DMS53 (cell line): ENCODE measurements at places on chromosomes 12 and 14.

DNA sequence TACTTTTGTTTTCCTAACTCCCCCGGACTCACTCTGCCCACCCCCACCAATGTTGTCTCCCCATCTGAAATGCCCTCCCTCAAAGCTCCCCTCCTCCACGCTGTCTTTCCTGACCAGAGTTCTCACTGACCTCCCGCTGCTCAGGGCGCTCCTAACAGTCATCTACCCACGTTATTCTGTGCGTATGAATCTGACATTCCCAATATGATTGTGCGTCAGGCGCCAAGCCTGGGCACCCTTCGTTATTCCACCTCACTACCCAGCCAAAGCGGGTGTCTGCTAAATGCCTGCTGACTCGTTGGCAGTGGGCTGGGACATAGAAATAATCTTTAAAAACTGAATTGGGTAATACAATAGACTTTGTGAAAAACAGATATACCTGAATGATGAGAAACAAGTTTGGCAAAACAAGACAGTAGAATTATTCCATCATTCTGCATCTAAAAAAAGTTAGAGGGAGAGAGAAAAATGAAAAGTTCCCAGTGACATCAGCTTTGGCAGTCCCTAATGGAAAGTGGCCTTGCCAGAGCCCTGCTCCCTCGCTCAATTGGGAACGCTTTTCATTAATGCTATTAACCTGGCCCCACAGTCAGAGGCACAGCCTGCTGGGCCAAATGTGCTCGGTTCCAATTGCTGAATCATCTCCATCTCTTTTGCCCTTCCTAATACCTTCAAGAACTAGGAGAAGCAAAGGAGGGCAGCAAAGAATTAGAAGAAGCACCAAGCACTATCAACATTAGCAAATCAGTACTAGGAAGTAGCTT, 74.0 kb upstream of the PLXNC1 start:
- DNase-seq, result no peak

DNA sequence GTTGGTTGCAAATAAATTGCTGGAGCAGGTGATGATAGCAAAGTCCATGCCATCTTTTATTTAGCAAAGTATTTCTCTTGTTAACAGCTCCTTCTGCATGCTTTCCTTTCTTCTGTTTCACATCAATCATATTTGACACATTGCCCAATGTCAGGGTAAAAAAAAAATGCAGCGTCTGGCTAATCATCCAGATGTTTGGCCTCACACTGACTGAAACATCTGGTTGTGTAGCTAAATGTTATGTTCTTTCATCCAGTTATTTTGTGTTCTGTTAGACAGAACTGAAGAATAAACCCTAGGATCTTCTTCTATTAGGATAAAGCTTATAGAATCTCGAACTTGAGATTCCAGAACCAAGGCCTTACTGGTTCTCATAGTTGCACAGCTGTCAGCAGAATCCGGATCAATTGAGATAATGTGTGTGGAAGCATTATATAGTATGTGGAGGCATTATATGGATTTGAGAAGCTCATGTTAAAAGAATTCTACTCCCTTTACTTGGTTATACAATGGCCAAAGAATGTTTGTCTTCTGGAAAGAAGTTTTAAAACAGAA, 859.2 kb downstream of the DIO2 start:
- no peak for DNase-seq

- no peak for DNase-seq
Observed at GRCh38 chr14:68767248-68767645, 25.6 kb downstream of the ZFP36L1 start.

DNA sequence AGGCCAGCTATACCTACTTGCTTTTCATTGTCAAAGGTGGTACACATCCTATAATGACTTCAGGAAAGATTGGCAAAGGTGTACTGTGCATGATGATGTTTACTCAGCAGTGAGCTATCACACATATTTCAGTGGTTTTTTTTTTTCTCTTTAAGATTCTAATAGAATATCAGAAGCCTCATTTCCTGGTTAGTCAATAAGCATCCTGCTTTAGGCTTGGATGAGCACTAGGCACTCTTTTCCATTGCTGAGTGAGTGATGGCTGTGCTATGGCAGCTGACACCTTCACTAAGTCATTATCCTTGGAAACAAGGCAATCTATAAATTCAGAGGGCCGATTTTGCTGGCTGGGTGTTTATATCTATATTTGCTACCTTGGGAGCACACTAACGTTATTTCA, 161.1 kb upstream of the RASSF8 start:
- peak; percentile 98 for DNase-seq

DNA sequence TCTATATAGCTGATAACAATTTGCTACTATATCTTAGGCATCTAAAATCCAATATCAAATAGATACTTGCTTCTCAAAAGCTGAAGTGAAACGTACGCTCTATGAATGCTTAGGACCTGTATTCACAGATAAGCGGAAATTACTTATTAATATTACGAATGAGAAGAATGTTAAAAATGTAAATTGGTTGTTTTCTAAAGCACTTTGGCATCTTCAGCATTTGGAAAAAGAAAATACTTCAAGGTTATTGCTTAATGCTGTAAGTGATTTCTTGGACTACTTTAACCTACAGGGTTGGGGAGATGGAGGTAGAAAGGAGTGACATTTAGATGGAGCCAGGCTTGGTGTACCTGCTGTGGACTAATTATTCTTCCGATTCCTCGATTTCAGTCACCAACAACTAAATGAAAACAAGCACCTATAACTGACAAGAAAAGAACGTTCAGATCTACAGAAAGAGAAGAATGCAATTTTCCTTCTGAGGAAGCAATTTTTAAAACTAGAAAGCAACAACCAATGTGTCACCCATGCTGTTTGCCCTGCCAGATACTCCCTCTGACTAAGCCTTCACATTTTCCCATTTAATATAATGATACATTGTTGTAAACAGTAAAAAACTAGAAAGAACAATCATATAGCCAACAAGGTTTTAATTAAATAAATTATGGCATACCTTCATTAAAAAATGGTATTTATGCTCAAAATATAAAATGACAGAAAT, 49.3 kb downstream of the SLC25A21 start:
- DNase-seq, result no peak

- DNase-seq, result no peak
Observed at GRCh38 chr14:42190744-42191143, 584.1 kb downstream of the LRFN5 start.

- DNase-seq, result peak; percentile 90
Observed at GRCh38 chr12:45122768-45123380, 72.0 kb upstream of the DBX2 start.

DNA sequence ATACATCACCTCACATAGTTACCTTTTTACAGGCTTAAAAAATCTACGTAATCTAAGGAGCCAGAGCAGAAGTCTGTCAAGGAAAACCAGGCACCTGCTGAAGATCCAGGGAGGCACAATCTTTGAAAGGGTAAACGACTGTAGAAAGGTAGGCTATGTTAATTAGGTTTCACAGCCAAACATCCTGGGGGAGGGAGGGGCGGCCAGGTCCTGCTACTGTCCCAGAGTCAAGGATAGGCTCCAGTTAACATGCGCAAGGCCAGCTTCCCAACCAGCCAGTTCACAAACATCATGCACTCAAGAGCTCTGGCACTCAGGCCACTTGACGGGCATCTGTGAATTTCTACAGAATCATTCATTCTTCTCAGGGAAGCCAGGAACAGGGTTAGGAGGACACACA, 22.9 kb downstream of the NIN start:
- no peak for DNase-seq

DNA sequence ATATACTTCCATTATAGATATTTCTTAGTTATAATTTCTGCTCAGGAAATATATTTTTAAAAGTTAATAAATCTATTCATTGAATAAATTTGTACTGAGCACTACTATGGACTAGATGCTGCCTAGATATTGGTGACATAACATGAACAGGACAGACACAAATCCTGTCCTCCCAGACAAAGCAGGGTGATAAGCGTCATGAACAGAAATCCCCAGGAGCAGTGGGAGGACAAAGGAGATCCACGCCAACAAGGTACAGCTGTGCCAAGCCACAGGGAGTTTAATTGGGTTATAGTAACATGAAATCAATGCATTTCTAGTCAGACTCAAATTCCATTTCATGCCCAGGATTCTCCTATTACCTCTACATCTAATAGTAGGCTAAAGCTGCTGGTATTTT, 171.8 kb upstream of the CPNE8 start:
- DNase-seq, result no peak

DNA sequence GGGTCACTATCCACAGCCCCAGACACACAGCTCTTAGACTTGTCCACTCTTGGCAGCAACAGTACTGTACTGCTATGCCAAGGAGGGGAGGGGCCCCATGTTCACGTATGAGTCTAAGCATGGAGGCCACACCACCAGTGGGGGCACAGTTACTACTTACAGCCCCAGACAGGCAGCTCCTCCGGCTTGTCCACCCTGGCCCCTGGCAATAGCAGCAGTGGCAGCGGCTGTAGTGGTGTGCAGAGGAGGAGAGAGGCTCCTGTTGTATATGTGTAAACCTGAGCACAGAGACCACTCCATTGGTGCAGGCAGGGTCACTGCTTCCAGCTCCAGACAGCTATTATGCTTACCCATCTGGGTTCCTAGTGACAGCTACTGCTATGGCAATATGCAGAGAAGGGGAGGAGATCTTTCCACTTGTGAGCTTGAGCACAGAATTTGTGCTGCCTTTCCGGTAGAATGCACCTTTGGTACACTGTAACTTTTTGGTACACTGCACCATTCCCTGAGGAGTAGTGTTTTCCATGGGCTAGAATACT, 113.2 kb downstream of the RAD51B start:
- no peak for DNase-seq

DNA sequence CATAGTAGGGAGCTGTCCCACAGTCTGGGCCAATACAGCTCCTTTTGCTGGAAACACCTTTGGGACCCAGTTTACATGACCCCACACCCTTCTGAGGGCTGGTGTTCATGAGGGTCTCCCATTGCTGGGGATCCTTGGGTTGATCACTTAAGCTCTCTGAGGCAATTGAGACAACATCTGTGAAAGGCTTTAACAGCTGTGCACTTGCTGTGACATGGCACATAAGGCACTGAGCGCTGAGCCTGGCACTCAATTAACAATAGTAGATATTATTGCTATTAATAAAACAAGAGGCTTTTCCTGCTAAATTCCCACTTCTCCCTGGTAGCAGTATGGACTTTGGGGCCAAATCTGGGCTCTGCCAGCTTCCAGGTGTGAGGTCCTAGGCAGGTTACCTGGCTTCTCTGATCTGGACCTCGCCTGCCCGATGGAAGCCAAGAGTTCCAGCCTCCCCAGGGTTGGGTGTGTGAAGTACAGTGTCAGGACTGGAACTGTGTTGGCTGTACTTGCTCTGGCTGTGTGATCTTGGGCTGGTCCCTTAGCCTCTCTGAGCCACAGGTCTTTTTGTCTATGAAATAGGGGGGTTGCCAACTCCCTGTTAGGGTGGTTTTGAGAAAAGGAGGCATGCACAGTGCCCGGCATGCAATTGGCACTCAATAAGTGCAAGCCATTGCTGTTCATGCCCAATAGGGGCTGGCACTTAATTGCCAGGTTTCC, 3.1 kb downstream of the SH2B3 start:
- DNase-seq, result no peak

GRCh38 chr12:65015850-65016249, 105.3 kb downstream of the WIF1 start:
- DNase-seq, result no peak

DNA sequence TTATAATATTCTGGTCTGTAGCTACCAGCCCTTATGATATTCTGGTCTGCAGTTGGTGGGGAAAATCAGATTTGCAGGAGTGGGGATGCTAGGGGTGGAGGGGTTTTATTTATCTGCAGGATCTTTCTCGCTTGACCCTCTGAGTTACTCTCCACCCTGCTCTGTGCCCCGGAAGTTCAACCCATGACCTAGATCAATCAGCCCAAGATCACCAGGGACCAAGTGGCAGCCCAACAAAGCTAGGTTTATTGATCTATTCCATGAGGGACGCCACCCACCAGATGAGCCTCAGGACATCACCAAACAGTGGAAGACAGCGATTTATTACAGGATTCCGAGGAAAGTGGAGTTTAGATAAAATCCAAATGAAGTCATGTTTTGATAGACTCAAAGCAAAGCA, 25.8 kb upstream of the C12orf76 start:
- DNase-seq, result no peak

- DNase-seq, result no peak
Observed at GRCh38 chr14:88227693-88228092, 95.4 kb downstream of the KCNK10 start.

DNA sequence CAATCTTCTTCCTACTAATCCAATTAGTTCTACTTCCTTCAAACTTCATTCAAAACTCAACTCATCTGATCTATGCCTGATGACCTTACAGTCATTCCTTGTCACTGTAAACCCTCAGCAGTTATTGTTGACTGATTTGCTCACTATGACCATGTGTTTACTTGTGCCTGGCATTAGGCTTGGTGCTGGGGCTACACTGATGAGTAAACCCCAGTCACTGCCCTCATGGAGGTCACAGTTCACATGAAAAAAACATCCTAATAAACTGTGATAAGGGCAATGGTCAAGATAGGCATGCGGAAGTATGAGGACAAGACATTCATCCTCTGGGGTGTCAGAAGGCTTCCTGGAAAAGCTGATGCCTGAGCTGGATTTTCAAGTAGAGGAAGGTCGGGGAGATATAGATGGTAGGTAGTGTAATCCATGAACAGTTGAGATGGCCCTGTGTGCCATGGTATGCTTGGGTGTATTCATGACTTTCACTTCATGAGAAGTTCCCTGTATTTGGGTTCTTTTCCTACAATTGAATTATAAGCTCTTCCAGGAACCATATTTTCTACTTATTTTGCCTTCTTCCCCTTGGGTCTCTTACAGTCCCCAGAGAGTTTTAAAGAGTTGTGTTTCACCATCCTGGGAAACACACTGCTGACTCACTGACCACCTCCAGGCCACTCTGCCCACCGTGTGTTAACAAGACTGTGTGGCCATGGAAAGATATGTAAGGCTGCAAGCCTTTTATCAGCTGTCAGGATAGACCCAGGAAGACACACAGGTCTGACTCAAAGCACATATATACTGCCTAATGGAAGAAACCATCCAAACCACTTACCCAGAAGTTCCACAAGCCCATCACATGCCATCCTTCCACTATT, 38.7 kb upstream of the DUSP6 start:
- peak; percentile 21 for DNase-seq

- peak; percentile 98 for DNase-seq
Observed at GRCh38 chr12:67710582-67710981, 62.0 kb downstream of the DYRK2 start.

DNA sequence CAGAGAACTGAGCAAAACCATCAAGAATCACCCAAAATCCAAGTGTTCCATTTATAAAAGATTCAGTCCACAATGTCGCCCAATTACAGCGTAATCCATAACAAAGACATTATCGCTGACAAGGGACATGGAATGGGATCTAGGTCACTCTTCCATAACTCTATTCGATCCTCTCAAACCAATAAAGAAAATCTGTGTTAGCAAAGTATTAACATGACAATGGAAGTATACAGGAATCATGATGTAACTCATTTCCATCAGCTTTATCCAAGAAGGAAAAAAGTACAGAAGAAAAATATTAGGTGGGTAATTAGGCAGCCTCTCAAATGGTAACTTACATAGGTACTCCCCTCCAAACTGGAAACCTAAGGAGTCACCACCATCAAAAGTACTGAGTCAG, 4.9 kb downstream of the ZFYVE1 start:
- no peak for DNase-seq

DNA sequence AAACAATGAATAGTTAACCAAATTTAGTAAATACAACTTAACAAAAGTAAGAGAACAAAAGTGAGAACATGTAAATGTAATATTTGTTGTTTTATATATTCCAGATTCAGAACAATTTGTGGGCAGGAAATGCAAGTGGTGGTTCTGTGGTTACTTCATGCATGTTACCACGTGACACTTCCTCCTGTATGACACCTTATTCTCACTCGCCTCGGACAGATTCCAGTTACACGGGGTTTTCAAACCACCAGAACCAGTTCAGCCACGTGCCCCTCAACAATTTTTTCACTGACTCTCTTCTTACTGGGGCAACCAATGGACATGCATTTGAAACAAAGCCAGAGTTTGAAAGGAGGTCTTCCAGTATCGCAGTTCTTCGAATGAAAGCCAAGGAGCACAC, 21.0 kb downstream of the ALX1 start:
- DNase-seq, result no peak
